Stimulated activated CD4-positive, alpha-beta T cell treated with anti-CD3 and anti-CD28 coated beads, Interleukin-1b, Interleukin-23, amount 100 ng/mL, for 1 hour (primary cell): ENCODE measurements at places on chromosomes 4 and X.

- no peak for DNase-seq
Measured at GRCh38 chr4:82469791-82470345, 39.5 kb downstream of the ENOPH1 start.

DNA sequence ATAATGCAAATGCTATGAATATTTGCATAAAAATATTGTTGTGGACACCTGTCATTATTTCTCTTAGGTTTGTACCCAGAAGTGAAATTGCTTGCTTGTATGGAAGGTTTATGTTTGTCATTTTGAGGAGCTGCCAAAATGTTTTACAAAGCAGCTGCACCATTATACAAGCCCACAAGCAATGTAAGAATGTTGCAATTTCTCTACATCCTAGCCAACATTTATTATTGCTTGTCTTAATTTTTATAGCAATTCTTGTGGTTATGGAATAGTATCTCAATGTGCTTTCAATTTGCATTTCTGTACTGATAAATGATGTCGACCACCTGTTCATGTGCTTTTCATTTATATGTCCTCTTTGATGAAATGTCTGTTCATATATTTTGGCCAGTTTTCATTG lies 18.7 kb upstream of the RBMX start:
- DNase-seq = no peak

- no peak for DNase-seq
Measured at GRCh38 chrX:119698845-119699244, 5.9 kb upstream of the SEPTIN6 start.

- no peak for DNase-seq
Measured at GRCh38 chr4:12588582-12588981, 895.6 kb downstream of the RAB28 start.

GRCh38 chr4:123619326-123619725 lies 222.7 kb downstream of the SPRY1 start:
- DNase-seq = no peak

DNA sequence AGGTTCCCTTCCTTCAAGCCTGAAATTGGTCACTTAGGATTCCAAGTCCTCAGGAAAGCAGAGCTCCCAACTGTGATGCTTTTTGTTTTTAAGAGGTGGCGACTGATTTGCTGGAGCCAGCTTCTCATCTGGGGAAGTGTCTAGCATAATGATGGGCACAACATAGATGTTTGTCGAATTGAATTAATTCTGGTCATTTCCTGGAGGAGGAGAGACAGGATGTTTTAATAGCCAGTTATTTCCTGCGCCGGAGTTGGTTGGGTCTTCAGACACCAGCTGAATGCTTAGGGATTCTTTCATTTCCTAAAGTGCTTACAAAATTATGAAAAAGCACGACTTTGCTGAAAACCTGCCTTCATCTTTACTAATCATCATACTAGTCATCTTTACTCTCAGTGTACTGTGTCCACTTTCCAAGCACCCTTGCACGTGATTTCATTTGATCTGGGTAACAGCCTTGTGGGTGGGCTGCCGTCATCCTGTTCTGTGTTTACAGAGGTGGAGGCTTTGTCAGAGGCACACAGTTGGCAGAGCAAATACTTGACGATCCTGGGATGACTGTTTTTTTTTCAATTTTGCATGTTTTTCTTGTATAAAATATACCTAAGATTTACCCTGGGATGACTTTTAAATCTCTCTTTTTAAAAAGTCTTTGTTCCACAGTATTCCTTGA lies 49.5 kb downstream of the RGS12 start:
- DNase-seq = no peak

GRCh38 chr4:150173982-150174398 lies 95.7 kb downstream of the DCLK2 start:
- DNase-seq = no peak

DNA sequence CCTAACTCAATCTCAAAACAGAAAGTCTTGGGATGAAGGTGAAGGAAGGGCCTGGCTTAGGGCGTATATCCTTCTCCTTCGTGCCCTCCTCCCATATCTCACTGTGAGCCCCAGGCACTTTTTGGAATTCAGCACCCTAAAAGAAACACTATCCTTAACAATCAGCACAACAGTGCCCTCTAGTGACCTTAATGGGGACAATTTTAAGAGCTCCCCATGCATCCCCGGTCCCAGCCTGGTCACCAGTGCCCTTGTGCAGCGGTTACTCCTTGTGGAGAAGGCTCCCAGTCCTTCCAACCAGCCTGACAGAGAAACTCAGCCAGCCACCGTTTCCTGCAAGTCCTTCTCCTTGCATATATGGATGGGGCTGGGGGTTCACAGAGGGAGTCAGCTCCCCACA lies 4.2 kb downstream of the PAK3 start:
- no peak for DNase-seq

DNA sequence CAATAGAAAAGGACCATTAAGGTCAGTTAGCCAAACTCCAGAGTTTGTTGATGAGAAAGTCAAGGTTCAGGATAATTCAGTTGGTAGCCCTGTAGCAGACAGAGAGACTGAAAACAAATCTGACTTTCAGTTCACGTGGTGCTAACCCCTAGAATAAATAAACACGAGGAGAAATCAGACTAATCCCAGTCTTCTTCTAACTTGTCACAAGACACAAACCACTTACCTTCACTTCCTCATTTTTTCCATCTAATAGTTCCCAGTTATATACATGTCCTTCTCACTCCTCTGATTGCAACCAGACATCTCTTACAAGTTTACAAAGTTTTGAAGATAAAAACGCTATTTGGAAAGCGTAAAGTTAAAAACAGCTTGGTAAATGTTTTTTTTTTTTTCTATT lies 7.7 kb downstream of the TLR7 start:
- DNase-seq = no peak

DNA sequence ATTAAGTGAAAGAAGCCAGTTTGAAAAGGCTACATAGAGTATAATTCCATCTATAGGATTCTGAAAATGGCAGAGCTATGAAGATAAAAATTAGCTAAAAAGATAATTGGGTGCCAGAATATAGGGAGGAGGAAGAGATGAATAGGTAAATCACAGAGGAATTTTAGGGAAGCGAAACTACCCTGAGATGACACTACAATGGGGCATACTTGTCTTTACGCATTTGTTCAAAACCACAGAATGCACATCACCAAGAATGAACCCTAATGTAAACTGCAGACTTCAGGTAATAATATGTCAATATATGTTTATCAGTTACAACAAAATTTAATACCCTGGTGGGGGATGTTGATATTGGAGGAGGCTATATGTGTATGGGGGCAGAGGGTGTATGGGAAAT lies 1342.9 kb downstream of the ADGRL3 start:
- DNase-seq = no peak

- DNase-seq = no peak
Measured at GRCh38 chrX:12921886-12922598, 15.6 kb downstream of the TLR8 start.
